ENCODE measurements at places on chromosomes 5 and 9. TPM values are rescaled to one million over a fixed set of nuclear protein-coding genes. Genes with fewer than 3 reads are reported as not detected.

The KCNMB1 gene
- not detected for total RNA-seq

The CFAP90 gene
- total RNA-seq, result not detected

The TRMO gene
- 15.7 TPM for total RNA-seq

The C5 gene
- 13.8 TPM for total RNA-seq

The SLC1A1 gene
- 41.7 TPM for total RNA-seq

The MYOZ3 gene
- total RNA-seq, result 0.72 TPM

The TAF11L13 gene
- not detected for total RNA-seq

The GABRA6 gene
- not detected for total RNA-seq

The PCDHA10 gene
- 0.09 TPM for total RNA-seq

The STPG3 gene
- total RNA-seq, result not detected

The LVRN gene
- not detected for total RNA-seq
